ENCODE measurements at places on chromosomes 1 and 21.

DNA sequence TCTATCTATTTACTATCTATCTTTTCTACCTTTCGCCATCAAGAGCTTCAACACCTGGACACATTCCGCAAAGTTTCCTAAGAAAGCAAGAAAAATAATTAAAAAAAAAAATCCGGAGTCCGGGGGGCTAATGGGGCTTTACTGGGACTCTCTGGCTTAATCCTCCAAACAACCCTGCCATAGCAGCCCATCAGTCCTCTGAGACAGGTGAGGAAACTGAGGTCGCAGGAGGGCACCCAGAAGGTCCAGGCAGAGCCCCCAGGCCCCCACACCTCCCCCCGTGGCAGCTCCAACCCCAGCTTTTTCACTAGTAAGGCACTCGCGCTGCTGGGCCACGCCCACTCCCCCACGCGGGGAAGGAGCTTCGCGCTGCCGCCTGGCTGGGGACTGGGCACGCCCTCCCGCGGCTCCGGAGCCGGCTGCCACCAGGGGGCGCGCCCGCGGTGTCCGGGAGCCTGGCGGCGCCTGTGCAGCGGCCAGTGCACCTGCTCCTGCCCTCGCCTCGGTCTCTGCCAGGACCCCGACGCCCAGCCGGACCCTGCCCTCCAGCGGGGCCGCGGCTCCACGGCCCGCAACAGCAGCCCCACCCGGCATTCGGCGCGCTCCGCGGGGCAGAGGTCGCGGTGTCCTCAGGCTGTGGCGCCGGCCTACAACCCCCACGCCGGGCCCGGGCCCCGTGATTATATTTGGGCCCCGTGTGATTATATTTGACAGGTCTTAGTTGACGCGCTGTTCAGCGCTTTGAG, 54.1 kb upstream of the SAMD11 start:
- H3K27ac ChIP-seq = no peak overlapping the region
- no peak for DNase-seq
- H3K36me3 ChIP-seq = no peaks in the 10 kb centered on the region

GRCh38 chr1:97207868-97208267, 486.3 kb downstream of the PTBP2 start:
- H3K27me3 ChIP-seq = no peaks in the 10 kb centered on the region
- peaks cover 13% of the 10 kb centered on the region for H3K4me1 ChIP-seq
- no peaks in the 10 kb centered on the region for H3K36me3 ChIP-seq
- DNase-seq = no peak
- no peak overlapping the region for H3K4me3 ChIP-seq
- no peak overlapping the region for H3K27ac ChIP-seq

DNA sequence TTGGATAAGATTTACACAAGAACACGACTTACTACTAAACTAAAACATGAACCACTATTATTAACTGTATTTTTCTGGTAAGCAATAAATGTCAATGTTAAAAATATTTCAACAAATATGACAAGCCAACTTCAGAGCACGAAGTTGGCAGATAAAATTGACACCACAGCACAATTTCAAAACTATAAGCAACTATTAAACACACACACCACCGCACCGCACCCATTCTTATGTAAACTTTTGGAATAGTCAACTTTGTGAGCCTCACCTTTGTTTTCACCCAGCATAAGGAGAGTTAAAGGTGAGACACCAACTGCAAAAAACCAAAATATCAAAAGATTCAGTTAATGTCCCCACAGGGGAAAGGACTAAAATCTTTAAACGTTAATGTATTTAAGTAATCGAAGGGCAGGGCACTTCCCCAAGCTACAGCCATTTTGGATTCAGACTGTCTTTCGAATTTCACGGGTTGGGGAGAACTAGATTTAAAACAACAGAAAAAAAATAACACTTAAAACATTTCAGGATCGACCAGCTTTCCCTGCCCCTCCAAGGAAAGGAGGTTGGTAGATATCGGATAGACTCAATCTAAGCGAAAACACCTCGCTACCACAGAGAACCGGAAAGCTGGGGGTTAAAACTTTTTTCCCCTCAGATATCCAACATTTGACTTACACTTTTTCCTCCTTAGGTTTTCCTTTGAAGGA, 872 bp downstream of the GPBP1L1 start:
- no peaks in the 10 kb centered on the region for H3K36me3 ChIP-seq
- peak overlapping the region; percentile 100 for H3K27ac ChIP-seq
- DNase-seq = no peak
- H3K4me1 ChIP-seq = peaks cover 37% of the 10 kb centered on the region
- peak overlapping the region; percentile 95 for H3K4me3 ChIP-seq
- no peaks in the 10 kb centered on the region for H3K27me3 ChIP-seq

GRCh38 chr1:82329226-82329625, 528.5 kb downstream of the ADGRL2 start:
- H3K27ac ChIP-seq = no peak overlapping the region
- DNase-seq = no peak
- H3K36me3 ChIP-seq = no peaks in the 10 kb centered on the region
- H3K27me3 ChIP-seq = no peaks in the 10 kb centered on the region
- H3K4me3 ChIP-seq = no peak overlapping the region
- peaks cover 12% of the 10 kb centered on the region for H3K4me1 ChIP-seq

GRCh38 chr1:204286831-204287421, 72.8 kb downstream of the PLEKHA6 start:
- peaks cover 4% of the 10 kb centered on the region for H3K4me1 ChIP-seq
- H3K36me3 ChIP-seq = no peaks in the 10 kb centered on the region
- H3K27me3 ChIP-seq = no peaks in the 10 kb centered on the region

GRCh38 chr1:109617291-109617801, 2.1 kb downstream of the GNAT2 start:
- H3K4me3 ChIP-seq = no peak overlapping the region
- no peaks in the 10 kb centered on the region for H3K27me3 ChIP-seq
- H3K27ac ChIP-seq = peak overlapping the region; percentile 44
- no peak for DNase-seq

DNA sequence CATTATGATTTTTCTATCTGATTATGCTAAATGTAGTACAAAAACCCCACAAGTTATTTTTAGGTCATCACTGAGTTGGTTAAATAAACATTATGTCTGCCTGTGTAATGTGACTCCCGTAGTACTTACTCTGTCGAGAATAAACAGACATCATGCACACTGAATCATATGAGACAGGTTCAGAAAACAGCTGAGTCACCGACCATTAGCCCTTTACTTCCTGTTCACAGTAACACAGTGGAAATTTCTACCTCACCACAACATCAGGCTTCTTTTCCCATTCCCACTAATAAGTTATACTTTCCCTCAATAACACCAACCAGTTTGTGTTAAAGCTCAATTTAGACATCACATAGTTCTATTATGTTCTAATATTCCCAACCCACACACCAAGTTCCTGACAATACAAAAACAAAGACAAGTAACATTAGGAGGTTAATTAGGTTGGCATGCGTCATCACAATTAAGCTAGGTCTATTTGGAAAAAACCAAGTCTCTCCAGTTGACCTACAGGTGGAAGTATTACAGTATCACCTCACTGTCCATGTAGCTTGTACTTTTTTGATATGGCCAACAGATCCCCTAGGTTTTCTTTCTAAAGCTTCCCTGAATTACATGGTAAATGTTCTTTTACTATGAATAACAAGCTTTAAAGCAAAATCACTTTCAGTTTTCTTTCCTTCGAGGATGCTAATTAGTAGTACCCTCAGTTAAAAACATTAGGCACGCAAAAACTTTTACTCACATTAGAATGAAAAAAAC, 154.2 kb downstream of the EIF4G3 start:
- peaks cover 19% of the 10 kb centered on the region for H3K4me1 ChIP-seq
- H3K27ac ChIP-seq = peak overlapping the region; percentile 92
- peak overlapping the region; percentile 59 for H3K4me3 ChIP-seq

DNA sequence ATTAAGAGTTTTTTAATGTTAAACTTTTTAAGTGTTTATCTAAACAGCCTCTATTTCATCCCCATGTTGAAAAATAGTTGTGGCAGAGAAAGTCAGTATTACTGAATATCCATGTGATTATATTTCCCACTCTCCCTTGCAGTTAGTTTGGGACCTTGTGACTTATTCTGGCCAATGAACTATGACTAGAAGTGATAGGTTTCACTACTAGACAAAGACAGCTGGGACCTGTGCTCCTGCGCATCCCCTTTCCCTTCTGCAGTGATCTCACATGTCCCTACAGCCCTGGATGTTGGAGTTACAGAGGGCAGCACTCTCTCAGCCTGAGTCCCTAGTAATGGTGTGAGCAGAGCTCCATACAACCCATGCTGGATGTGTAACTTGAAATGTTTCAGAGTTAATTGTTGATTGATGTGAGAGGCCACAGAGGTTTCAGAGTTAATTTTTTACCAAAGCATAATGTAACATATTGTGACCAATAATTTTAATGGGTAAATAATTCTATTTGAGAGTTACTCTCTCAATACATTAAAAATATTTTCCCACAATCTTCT, 18.7 kb upstream of the SAMD13 start:
- H3K27me3 ChIP-seq = no peaks in the 10 kb centered on the region
- H3K4me1 ChIP-seq = no peaks in the 10 kb centered on the region
- H3K4me3 ChIP-seq = no peak overlapping the region
- no peaks in the 10 kb centered on the region for H3K36me3 ChIP-seq
- no peak overlapping the region for H3K27ac ChIP-seq

- H3K27me3 ChIP-seq = no peaks in the 10 kb centered on the region
- H3K4me3 ChIP-seq = peak overlapping the region; percentile 95
- peaks cover 2% of the 10 kb centered on the region for H3K36me3 ChIP-seq
- H3K27ac ChIP-seq = peak overlapping the region; percentile 99
- DNase-seq = no peak
- H3K4me1 ChIP-seq = peaks cover 33% of the 10 kb centered on the region
These were observed 1.0 kb downstream of the TRMT1L start for GRCh38 chr1:185155600-185156287.

DNA sequence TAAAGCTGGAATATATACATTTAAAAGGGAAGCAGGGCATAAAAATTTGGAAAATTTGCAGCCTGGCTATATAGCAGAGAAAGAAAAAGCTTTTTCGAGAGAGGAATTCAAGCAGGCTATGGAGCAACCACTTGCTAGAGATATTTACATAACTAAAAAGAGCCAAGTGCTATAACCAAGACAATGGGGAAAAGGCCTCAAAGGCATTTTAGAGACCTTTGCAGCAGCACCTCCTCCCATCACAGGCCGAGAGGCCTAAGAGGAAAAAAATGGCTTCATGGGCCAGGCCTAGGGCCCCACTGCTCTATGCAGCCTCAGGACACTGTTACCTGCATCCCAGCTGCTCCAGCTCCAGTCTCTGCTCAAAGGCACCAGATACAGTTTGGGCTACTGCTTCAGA, 37.0 kb downstream of the CAPN9 start:
- H3K4me3 ChIP-seq = no peak overlapping the region
- H3K27me3 ChIP-seq = no peaks in the 10 kb centered on the region
- no peak overlapping the region for H3K27ac ChIP-seq
- no peaks in the 10 kb centered on the region for H3K4me1 ChIP-seq
- H3K36me3 ChIP-seq = no peaks in the 10 kb centered on the region

DNA sequence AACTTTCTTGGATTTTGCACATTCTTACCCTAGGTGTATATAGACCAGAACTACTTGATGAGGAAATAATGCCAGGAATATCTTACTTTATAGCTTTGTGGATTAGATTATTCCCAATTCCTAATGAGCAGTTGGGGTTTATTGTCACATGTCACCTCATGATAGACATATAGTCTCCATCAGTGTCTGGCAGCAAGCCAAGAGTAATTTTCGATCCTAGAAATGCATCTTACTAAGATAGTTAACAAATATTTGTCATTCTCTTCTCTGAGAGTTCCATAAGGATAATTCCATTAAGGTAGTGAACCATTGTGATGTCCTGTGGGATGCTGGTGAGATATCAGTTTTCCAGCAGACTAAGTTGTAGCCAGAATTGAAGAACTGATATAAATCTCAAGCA, 1282.9 kb upstream of the B3GALT2 start:
- no peak overlapping the region for H3K27ac ChIP-seq
- no peaks in the 10 kb centered on the region for H3K4me1 ChIP-seq
- H3K36me3 ChIP-seq = no peaks in the 10 kb centered on the region
- no peak for DNase-seq
- no peak overlapping the region for H3K4me3 ChIP-seq

DNA sequence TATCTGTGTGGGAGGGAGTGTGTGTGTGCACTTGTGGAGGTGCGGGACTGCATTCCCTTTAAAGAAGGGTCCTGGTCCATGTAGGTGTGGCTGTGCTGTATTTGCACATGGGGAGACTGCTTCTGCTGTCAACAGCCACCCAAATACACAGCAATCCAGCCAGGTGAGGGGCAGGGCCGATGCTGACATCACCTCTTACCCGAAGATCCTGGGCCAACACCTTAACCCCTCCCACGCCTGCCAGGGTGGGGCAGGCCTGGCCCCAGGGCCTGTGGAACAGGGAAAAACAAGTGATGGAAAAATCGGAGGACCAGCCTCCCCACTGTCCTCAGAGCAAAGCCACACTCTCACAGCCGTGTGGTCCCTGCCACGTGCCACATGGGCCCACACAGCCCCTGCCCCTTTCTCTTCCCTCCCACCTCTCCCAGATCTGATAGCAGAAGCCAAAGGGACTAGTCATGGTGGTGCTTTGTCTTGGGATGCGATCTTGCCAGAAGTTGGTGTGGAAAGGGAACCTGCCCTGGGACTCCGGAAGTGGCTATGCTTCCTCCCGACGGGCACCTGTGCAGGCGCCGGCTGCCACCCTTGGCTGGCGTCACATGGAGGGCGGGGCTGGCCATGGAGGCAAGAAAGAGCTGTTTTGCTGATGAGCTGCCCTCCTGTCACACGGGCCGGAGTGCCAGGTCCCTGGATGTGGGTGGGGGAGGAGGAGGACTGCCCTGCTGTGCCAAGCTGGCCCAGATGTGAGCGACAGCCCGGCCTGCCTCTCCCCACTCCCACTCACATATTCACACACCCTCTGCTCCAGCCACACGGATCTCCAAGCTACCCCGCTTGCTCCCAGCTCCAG, 7.8 kb upstream of the CASZ1 start:
- no peaks in the 10 kb centered on the region for H3K27me3 ChIP-seq
- no peak overlapping the region for H3K27ac ChIP-seq
- no peaks in the 10 kb centered on the region for H3K36me3 ChIP-seq
- H3K4me3 ChIP-seq = no peak overlapping the region
- no peak for DNase-seq

DNA sequence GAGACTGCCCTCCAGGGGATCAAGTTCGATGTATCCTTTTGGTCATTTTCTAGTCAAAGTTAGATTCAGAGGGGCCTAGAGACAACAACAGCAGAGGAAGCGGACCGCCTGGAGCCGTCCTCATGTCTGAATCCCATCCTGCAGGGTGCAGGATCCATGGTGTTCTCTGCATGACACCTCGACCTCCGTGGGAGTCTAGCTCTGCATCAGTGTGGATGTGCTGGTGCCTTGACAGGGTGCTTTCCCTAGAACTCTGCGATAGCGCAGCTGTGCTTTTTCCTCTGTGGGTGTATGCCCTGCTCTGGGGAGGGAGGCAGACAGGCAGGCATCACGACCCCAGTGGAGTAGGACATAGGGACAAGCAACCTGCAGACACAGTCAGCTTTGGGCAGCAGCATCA, 48.2 kb upstream of the A3GALT2 start:
- H3K36me3 ChIP-seq = peaks cover 15% of the 10 kb centered on the region
- no peak overlapping the region for H3K4me3 ChIP-seq
- peaks cover 39% of the 10 kb centered on the region for H3K4me1 ChIP-seq
- no peaks in the 10 kb centered on the region for H3K27me3 ChIP-seq
- no peak overlapping the region for H3K27ac ChIP-seq

DNA sequence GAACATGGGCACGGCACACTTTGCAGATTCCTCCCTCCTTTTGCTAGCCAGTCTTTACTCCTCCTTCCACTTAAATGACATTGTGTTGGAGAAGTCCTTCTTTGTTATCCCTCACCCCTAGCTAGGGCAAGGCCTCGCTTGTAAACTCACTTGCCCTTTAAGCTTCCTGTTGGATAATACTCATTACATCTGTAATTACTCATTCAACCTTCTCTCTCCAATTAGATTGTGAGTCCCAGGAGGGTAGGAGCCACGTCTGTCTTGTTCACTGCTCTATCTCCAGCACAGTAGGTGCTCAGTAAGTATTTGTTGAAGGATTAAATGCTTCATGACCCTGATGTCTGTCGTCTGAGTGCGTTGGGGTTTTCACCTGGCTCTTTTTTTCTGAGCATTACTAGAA, 98.7 kb upstream of the USP24 start:
- no peak overlapping the region for H3K27ac ChIP-seq
- no peak overlapping the region for H3K4me3 ChIP-seq
- H3K27me3 ChIP-seq = no peaks in the 10 kb centered on the region
- H3K36me3 ChIP-seq = no peaks in the 10 kb centered on the region
